Stimulated activated CD8-positive, alpha-beta memory T cell treated with anti-CD3 and anti-CD28 coated beads, Interleukin-7, amount 100 ng/mL, for 1 hour (primary cell): ENCODE measurements at places on chromosomes 3 and 15.

DNA sequence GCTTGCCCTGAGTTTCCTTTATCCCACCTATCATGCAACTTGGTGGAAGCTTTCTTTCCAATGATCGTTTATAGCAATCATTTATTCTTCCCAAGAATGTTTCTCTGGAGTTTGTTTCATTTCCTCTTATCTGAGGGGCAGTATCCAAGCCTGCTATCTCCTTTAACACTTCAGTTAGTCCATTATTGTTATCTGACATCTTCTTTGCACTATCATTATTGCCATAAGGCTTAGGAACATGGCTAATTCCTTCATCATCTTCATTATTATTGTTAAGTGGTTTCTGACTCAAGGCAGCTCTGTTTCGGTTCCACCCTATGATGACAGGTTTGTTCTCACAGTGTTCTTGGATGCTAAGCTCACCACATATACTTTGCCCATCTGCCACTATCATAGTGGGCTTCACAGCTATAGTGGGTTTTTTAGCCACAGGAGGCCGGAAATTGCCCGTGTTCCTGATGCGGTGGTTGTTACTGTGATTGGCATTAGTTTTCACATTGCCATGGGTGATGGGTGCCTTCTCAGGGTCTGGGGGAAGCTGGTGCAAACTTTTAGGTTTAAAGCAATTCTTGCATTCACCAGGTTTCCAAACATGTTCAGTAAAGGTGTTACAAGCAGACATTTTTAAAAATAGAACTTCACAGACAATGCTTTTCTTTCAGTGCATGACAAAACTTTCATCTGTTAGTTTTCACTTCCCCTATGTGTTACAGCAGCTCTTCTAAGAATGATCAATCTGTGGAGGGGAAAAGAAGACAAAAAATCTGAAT is 110.6 kb upstream of the TSPAN3 start:
- DNase-seq: no peak

- DNase-seq: no peak
Observed at GRCh38 chr3:71074423-71074822, 509.1 kb downstream of the FOXP1 start.

GRCh38 chr15:64379216-64379960 is 1.9 kb downstream of the PCLAF start:
- no peak for DNase-seq

DNA sequence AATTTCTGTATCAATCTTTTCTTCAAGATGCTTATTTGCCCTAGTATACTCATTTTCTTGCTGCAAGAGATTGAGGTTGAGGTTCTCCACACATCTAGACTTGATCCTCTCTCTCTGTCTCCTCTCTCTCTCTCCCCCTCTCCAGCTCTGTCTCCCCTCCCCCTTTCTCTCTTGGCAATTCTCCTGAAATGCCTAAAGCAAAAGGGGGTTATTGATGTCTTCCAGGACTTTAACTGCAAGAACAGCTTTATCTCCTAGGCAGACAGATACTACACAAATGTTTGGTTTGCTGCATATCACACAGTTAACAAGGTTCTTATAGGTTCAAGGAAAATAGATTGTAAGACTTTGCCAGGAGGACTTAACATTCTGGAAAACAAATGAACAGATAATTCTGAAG is 52.1 kb downstream of the TMEM212 start:
- no peak for DNase-seq

GRCh38 chr3:121488628-121489027 is 57.2 kb downstream of the POLQ start:
- no peak for DNase-seq

DNA sequence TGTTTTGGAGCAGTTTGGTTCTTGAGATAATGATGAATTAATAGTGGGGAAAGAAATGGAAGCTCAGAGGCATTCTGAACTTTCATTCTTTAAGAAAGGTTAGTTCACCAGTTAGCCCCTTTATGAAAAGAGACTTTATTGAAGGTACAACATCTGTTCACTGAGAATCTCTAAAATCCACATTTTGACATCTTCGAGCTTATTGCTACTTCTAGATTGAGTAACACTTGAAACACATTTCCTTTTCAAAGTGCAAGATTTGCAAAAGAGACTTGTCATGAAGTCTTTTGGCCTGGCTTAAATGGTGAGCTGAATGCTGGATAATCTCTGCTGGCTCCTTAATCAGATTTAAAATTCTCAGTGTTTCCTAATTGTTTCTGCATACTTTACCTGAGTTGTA is 42.3 kb downstream of the RAB8B start:
- DNase-seq: no peak

- DNase-seq: no peak
Observed at GRCh38 chr3:144501467-144501866, 529.8 kb downstream of the DIPK2A start.

DNA sequence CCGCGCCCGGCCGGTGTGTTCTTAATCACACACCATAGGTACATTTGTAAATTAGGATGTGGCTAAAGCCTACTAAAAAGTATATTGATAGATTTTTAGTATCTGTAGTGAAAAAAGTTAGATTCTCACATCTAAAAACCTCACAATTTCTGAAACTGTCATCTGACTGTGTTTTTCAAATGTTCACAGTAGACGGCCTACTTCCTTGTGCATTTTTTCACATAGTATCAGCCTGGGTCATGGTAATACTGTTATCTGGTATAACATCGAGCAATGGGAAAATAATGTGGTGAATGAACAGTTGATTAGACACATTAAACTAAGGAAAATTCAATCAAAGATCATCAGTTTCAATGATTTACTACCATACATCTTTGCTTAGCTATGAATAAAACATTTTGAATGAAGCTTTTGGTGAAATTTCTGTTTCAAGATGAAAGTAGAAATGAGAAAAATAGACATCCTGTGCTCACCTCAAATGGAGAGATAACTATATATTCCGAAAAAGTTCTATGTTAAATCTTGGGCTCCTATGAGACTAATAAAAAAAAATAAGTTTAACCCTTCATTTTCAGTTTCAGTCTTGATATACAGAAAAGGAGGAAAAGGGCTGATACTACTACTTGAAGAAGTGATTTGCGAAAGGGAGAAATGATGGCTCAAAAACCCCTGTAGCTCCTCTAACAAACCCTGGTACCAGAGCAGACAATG is 262.7 kb downstream of the ZBTB20 start:
- no peak for DNase-seq

DNA sequence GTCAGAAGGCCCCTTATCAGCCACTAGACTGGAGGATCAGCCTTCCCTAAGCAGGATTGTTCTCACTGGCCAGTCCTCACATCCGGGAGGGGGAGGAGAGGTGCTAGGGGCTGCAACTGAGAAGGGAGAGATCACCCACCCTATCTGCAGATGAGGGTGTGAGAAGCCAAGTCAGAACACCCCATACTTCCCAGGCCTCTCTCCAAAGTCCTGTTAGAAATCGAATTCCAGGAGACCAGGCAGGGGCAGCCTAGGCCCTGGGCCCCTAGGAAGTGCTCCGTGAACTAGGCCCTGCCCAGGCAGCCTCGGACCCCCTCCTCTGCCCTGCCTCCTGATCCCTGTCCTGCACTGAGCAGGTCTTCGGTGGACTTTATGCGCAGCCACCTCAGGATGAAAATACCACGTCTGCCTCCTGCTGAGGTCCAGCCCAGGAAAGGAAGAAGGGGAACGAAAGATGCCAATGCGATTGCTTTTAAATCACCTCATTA is 933 bp downstream of the DZIP1L start:
- no peak for DNase-seq

DNA sequence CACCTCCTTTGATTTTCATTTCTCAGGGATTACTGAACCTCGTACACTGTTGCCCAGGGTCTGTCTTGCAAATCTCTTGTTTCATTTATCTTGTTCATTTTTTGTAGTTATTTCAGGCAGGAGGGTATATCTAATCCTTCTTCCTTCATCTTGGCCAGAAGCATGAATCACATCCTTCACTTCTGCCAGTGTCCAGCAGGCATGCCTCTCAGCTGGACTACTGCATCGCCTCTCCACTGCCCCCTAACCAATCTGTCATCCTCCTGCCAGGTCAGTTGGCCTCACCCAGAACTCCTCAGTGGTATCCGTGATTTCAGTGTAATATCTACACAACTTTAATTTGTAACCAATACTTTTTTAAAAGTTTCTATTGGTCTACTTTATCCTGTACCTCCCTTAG is 297.9 kb downstream of the GABRG3 start:
- no peak for DNase-seq

- DNase-seq: no peak
Observed at GRCh38 chr3:100047455-100048141, 66.7 kb downstream of the FILIP1L start.

GRCh38 chr3:64647825-64648224 is 40.0 kb downstream of the ADAMTS9 start:
- no peak for DNase-seq

DNA sequence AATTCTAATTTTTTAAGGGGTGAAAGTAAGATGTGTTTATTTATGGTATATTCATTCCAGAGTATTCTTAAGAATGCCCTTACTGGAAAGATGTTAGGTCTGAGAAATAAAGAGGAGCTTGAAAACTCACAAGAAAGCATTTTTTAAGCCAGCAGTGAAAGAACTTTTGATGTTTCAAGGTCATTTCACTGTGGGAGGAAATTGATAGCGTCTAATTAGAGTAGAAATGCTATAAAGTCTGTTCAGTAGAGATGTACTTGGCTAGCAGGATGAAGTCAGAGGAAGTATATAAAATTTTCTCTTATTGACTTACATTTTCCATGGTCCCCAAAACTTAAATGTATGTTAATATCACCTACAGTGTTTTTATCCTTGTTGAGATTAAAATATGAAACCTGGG is 354.6 kb downstream of the CNTN6 start:
- no peak for DNase-seq

DNA sequence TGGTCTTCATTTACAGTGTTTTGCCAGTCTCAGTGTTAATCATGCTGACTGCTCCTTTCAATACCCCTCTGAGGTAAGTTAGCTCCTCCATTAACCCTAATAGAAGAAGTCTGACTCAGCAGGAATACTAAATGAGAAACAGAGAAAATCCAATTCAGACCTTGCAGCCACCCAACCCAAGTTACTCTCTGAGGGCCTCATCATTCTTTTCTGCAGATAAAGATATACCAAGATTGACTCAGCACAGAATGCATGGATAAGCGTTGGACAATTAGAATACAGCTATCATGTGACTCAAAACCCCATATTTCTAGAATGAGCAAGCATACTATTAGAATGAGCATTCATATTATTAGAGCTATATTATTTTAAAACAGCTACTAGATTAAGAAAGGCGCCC is 389.1 kb upstream of the SGO1 start:
- no peak for DNase-seq

GRCh38 chr3:150385296-150386242 is 22.5 kb upstream of the TSC22D2 start:
- no peak for DNase-seq

DNA sequence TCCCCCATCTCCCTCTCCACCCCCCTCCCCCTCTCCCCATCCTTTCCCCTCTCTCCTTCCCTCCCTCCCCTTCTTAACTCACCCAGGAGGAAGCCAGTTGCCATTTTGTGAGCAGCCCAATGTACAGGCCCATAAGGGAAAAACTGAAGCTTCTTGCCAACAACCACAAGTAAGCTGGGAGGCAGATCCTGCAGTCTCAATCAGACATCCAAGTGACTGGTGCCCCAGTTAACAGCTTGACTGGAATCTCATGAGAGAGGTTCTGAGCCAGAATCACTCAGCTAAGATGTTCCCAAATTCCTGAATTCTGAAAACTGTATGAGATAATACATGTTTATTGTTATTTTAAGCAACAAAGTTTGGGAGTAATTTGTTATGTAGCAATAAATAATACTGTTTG is 90.7 kb downstream of the C3orf70 start:
- DNase-seq: no peak

GRCh38 chr3:127738192-127738840 is 65.6 kb downstream of the ABTB1 start:
- DNase-seq: no peak

- DNase-seq: no peak
Observed at GRCh38 chr3:169327546-169328356, 335.8 kb downstream of the MECOM start.

DNA sequence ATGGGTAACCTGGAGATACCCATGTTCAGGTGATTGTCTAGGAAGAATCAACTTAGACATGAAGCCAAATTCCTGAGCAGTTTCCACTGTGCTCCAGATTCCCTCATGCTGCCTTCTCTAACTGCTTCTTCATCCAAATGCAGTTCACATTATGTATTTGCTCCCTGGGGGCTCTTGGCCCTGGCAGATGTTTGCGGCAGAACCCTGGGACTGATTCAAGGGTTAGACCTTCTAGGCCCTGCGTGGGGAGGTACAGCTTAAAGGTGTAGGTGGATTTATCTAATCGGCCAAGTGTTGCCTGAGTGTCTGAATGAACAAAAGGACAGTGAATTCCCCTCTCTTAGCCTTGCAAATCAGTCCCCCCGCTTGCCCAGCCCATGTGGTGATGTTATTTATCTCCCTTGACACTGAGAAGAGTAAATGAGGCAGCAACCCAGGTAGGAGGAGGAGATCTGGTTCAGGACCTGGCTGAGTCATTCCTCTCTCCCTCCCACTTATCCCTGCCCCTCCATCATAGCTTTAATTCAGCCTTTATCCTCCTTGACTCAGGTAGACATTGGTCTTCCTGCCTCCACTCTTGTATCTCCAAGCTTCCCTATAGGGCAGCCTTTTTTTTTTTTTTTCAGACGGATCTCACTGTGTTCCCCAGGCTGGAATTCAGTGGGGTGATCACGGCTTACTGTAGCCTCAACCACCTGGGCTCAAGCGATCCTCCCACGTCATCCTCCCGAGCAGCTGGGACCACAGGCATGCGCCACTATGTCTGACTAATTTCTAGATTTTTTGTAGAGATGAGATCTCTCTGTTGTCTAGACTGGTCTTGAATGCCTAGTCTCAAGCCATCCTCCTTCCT is 54.8 kb downstream of the MAGEF1 start:
- no peak for DNase-seq

- DNase-seq: no peak
Observed at GRCh38 chr3:52004163-52004787, 8.6 kb upstream of the RPL29 start.

DNA sequence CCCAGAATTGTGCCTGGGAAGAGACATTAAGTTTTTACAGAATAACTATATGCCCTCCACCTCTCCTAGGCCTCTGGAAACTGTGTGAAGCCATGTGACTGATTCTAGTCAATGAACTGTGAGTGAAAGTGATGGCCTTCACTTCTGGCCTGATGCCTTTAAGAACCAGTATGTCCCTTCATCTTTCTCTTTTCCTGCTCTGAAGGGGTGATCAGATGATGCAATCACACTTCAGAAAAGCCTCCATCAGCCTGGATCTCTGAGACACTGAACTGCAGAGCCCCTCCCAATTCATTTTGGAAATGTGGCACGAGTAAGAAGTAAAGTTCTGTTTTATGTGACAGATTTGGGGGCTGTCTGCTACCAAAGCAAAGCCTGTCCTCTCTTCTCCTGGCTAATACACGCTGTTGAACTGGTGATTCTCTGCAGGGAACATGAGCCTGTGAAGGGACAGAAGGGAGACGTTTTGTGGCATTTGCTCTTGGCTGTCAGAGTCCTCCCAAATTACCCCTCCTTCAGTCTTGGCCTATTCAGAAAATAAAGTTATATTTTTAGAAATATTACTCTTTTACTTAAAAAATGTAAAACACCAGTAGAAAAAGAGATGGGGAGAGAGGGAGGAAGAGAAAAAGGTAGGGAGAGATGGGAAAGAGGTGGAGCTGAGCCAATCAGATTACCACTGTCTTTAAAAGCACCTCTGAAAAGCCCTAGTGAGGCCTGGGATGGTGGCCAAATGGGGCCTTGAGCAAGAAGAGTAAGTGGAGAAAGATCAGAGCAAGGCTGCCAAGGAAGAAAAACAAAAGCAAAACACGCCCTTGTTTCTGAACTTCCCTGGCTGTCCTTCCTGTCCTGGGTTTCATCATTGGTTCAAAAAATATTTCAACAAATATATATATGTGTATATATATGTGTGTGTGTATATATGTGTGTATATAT is 40.9 kb upstream of the RYK start:
- DNase-seq: no peak
